SHP77 treated with DMSO at 0.1 percent for 48 hours (cell line): ENCODE measurements at places on chromosomes 1 and 21.
A peak's percentile ranks its signal among the peaks of the same experiment; 100 is the strongest.

DNA sequence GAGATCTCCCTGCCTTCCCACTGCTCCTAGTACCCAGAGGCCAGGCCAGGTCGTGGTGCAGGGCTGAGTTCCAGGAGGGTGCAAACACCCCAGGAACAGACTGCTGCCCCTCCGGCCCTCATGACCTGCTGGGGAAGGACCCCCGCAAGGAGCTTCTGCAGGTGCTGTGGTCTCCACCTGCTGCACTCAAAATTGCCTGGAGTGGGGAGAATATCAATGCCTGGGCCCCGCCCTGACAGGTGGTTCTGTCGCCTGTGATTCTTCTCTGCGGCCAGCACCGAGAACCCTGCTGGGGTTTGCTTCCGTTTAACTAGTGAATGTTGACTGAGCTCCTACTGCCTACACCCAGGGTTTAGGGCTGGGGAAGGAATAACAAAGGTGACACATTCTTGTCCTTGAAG lies 2.1 kb upstream of the TFF3 start:
- DNase-seq, result peak; percentile 14

- no peak for DNase-seq
Observed at GRCh38 chr1:187063271-187063670, 234.5 kb downstream of the PLA2G4A start.

- no peak for DNase-seq
Observed at GRCh38 chr1:183404476-183404875, 13.7 kb downstream of the NMNAT2 start.

- no peak for DNase-seq
Observed at GRCh38 chr1:187839873-187840272, 1011.1 kb downstream of the PLA2G4A start.

DNA sequence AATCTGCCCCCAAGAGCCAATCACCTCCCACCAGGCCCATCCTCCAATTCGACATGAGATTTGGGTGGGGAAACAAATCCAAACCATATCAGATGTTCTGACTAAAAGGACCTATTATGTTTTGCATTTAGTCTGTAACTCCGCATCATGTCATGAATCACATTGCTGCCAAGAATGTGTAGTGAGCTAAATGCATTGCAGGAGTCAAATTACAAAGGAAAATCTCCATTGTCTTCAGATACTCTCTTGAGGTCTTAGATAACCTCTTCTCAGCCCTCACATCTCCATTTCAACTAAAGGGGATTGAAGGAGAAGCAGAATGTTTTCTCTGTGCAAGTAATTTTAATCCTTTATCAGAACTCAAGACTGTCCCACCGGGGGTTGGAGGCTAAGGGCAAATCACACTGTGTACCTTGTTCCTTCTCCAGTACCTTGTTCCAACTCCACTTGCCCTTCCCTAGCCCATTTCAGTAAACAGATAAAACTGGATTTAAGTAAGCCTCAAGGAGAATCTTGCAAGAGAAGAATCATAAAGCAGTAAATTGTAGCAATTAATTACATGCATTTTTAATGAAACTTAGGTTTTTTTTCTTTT lies 34.1 kb downstream of the EXTL2 start:
- DNase-seq, result no peak

GRCh38 chr1:151823175-151823574 lies 8.4 kb downstream of the RORC start:
- no peak for DNase-seq

DNA sequence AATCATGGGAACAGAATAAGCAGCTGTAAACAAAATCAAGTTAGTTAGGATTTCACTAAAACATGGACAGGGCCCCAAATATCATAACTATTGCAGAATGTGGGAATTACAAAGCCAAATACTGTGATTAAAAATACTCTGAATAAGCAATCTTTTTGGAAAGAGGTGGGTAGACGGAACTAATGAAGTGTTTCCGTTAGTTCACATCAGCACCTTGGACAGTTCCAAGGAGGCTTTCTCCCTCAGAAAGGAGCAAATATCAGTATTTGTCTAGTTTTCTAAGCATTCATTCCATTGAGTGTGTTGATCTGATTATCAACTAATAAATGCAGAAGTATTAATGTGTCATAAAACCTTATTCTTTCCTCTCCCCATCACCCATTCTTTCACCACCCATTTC lies 97.4 kb downstream of the FAM78B start:
- no peak for DNase-seq

- DNase-seq, result peak; percentile 21
Observed at GRCh38 chr1:113758631-113759332, 504 bp downstream of the PHTF1 start.

DNA sequence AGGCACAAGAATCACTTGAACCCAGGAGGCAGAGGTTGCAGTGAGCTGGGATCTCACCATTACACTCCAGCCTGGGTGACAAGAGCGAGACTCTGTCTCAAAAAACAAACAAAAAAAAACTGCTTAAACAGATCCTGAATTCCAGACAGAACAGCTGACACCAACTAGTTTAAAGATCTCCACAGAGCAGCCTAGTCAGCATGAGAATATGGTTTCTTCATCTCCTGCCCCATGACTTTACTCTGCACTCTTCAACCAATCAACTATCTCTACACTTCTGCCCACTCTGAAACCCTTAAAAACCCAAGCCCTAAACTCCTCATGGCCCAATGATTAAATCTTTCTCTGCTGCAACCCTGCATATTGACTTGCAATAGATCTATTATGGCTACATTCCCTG lies 7.5 kb upstream of the PRRC2C start:
- no peak for DNase-seq
